Brain (organoid and tissue), 16 donors: ENCODE measurements at places on chromosomes 6 and 20. TPM values are rescaled to one million over a fixed set of nuclear protein-coding genes. Genes with fewer than 3 reads are reported as not detected.

The KCNB1 gene
- polyA plus RNA-seq = 8.4 TPM

The CBLN4 gene
- 2.1 TPM for polyA plus RNA-seq

The LKAAEAR1 gene
- polyA plus RNA-seq = 0.97 TPM

The C20orf141 gene
- not detected for polyA plus RNA-seq

The UST gene
- 30.5 TPM for polyA plus RNA-seq

The FILIP1 gene
- 0.31 TPM for polyA plus RNA-seq

The C6orf118 gene
- polyA plus RNA-seq = not detected

The TNFRSF6B gene
- polyA plus RNA-seq = 7.1 TPM

The FAM162B gene
- polyA plus RNA-seq = 1.8 TPM

DNA sequence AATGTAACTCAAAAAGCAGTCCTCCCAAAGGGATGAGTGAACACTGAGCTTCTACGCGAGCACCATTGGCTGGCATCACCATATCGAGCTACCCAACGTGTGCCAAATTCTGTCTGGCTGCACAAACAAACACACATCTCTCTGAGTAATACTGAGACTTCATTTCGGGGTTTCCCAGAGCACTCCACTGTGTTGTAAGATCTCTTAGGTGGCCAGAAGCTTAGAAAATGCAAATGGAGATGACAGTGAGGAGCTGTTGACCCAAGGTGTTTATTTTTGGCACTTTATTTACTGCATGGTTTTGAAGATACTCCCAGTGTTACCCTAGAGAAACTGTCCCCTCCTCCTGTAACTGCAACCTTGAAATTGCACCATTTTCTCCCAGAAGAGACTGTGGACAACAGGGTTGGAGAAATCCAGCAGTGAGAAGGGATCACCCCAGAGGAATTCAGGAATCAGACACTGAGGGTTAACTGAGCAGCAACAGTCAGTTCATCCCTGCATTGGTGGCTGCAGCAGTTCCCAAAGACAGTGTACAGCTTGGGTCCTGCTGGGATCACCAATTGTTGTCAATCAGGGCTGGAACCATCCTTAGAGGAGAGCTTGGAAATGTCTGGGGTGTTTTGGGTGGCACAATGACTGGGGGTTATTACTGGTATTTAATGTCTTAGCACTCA, 1.0 kb upstream of the RIPOR2 start:
- no peak for DNase-seq

GRCh38 chr20:57229490-57229889, 37.0 kb downstream of the BMP7 start:
- no peak for DNase-seq

DNA sequence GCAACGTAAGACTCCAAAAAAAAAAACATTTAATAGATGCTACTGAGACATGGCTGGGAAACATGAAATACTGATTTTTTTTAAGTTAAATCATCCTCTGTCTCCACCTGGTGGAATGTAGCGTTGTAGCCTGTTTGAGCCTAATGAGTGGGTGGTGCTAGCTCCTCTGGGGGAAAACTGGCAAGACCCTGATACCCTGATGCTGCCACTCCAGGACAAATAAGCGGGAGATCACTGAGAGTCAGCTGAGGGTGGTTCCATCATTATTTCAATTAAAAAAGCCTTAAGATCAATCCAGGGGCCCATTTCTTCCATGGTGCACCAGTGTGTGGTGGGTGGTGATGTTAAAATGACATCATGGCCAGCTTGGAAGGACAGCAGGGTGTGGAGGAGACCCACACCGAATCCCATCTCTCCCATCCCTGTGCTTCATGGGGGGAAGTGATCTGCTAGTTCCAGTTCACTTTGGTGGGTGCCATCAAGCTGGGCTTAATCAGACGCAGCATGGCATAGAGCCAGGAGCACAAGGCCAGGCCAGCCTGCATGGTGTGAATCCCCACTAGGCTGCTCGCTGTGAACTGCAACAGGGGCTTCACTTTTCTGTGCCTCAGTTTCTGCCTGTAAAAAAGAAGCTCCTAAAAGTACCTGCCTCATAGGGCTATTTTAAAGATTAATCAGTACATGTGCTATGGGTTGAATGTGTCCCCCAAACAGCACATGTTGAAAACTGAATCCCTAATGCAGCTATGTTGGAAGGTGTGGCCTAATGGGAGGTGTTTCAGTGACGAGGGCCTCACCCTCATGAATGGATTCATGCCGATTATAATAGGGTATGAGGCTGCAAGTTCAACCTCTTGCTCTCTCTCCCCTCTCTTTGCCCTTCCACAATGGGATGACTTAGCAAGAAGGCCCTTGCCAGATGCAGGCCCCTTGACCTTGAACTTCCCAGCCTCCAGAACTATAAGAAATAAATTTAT, 13.0 kb upstream of the MRPS10 start:
- DNase-seq = no peak

- DNase-seq = no peak
These were observed 89.7 kb downstream of the SERAC1 start for GRCh38 chr6:158078320-158078719.

DNA sequence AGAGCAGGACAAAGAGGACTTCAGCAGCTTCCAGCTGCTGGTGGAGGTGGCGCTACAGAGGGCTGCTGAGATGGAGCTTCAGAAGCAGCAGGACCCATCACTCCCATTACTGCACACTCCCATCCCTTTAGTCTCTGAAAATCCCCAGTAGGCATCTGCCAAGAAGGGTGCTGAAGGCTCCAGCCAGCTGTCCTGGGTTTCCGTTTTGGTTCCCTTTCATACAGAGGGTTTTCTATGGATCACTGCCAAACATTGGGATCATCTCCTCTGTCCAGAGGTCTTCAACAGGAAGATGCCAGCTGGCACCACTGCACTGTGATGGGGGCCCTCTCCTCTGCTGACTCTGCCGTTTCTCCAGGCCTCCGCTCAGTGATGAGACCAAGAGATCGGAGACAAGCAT, 14.3 kb upstream of the RAB5IF start:
- no peak for DNase-seq

- DNase-seq = peak; percentile 36
These were observed 1.4 kb downstream of the PREP start for GRCh38 chr6:105401247-105402089.

- peak; percentile 82 for DNase-seq
These were observed 11.0 kb downstream of the SLC29A1 start for GRCh38 chr6:44234101-44235025.

DNA sequence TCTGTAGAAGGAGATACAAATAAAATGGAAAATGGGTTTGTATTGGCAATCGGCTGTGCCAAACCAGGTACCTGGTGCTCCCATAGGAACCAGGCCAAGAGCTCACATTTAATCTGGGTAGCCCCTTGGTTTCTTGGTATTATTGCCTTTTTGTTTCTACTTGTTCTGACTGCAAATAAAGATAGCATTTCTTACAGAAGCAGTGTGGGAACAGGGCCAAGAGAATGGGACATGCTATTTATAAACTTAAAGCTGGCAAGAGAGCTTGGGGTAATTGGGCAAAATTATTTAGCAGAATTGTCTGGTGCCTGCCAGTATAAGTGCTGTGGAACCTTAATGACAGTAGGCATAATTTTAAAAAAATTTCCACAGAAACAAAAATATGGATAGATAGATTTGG, 113.5 kb upstream of the GLP1R start:
- DNase-seq = no peak

DNA sequence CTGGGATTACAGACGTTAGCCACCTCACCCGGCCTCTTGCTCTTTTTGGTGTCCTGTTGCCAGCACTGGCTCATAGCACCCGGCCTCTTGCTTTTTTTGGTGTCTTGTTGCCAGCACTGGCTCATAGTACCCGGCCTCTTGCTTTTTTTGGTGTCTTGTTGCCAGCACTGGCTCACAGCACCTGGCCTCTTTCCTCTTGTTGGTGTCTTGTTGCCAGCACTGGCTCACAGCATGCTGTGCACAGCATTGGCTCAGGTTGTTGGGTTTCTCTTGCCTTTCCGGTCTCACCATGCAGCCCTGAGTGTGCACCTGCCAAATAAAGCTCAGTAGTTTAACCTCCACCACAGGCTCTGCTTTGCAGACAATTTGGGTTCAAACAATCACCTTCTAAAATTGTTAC, 208.2 kb downstream of the THBS2 start:
- peak; percentile 63 for DNase-seq

GRCh38 chr6:147022041-147022440, 182.2 kb upstream of the STXBP5 start:
- no peak for DNase-seq

GRCh38 chr6:136716917-136717715, 75.2 kb downstream of the MAP3K5 start:
- DNase-seq = no peak

DNA sequence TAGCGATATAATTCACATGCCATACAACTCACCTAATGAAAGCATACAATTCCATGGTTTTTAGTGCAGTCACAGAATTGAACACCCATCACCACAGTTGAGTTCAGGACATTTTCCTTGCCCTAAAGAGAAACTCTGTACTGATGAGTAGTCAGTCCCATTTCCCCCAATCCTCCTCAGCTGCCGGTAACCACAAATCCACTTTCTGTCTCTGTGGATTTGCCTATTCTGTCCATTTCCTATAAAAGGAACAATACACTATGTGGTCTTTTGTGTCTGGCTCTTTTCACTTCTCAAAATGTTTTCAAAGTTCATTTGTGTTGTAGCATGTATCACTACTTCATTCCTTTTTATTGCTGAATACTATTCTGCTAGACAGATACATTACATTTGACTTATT, 67.9 kb upstream of the TGM3 start:
- no peak for DNase-seq

DNA sequence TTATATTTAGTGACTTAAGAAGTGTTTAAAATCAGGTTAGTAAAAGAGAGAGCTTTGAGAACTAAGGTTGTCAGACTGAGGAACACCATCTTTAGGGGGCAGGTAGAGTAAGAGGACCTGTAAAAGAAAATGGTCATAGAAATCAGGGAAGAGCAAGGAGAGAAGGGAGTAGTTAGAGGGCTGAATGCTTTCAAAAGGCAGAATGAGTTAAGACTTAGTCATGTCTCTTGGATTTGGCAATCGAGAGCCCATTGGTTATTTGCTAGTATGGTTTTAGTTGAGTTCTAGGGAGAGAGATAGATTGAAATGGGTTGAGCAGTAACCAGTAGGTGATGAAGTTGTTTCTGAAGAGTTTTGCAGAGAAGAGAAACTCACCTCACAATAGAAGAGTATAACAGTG, 51.1 kb downstream of the RALGAPB start:
- no peak for DNase-seq

GRCh38 chr6:33329058-33329457, 11.5 kb upstream of the ZBTB22 start:
- no peak for DNase-seq

- DNase-seq = no peak
These were observed 27.8 kb downstream of the TNFAIP3 start for GRCh38 chr6:137894779-137895385.

DNA sequence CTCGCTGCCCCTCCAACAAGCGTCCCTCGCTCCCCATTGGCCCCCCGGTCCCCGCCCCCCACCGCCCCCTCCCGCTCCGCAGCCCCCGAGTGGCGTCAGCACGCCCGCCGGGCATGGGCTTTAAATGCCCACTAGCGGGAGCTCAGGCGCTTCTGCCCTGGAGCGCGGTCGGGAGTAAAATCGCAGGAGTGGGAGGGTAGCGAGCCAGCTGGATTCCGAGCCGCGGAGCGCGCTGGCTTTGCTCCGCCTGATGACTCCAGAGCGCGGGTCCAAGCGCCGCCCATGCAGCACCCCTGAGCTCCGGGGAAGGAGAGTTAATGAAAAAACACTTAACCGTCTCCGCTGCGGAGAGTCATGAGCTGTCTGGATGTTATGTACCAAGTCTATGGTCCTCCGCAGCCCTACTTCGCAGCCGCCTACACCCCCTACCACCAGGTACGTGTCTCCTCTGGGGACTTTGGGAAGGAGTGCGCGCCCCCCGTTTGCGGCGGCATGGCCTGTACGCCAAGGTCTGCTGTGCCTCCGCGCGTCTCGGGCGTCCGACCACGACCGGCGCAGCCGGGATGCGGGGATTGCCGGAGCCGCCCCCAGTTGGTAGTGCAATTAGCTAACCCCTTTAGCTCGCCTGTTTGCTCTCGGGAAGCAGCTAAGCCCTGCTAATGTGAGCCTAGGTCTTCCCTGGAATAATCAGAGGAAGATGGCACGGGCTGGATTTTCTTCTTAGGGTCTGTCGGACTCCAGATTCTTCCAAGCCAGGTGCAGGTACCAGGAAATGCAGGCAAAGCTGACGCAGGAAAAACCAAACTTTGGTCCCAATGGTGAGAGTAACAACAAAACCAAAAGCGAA, at the start of gene VGLL2:
VGLL2 (plus strand) TSS at position 149 of the 847 bp plus-strand sequence; CDS start at position 355, 206 bp downstream.
- peak; percentile 78 for DNase-seq

- no peak for DNase-seq
These were observed 38.2 kb downstream of the ATRN start for GRCh38 chr20:3509064-3509463.

GRCh38 chr6:155530219-155530834, 74.7 kb upstream of the NOX3 start:
- DNase-seq = peak; percentile 56

DNA sequence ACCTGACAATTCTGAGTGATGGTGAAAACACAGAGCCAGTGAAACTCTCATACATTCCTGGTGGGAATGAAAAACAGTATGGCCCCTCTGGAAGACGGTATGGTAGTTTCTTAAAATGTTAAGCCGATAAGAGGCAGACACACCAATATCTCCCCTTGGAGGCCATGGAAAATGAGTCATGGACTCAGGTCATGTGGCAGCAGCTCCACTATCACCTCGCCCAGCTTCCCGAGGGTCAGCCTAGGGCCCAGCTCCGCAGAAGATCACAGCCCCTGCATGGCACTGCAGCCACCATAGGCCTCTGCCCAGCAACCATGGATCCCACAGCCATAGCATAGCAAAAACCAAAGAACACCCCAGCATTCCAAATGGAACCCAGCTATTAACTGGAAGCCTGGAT, 21.4 kb downstream of the BPIFA1 start:
- no peak for DNase-seq

GRCh38 chr6:44072959-44073611, 54.2 kb downstream of the MRPL14 start:
- peak; percentile 97 for DNase-seq

GRCh38 chr6:152277826-152278329, 359.3 kb downstream of the SYNE1 start:
- no peak for DNase-seq

GRCh38 chr6:134339216-134339615, 21.3 kb upstream of the SGK1 start:
- DNase-seq = no peak

DNA sequence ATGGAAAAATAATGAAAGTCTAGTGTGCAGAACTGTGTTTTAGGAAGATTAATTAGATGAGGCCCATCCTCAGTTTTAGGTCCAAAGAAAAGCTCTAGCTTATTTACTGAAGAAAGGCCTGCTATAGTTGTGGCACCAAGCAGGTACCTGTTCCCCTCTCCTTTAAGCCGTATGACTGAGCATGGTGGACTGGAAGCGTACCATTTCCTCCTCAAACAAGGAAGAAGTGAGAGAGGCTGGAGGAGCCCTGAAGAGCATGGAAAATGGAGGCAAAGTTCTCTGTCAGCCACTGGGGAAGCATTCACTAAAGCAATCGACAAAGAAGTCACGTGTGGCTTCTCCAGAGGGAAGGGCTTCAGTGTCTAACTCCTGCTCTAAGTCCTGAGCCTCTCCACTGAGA, 100.2 kb downstream of the MAN1A1 start:
- no peak for DNase-seq

- DNase-seq = no peak
These were observed 82.9 kb upstream of the MLN start for GRCh38 chr6:33886673-33887144.

- DNase-seq = no peak
These were observed 35.8 kb upstream of the PRND start for GRCh38 chr20:4685923-4686221.
